CD4-positive, alpha-beta T cell treated with Interleukin-21 for 1 hour (primary cell): ENCODE measurements at places on chromosomes 12 and 14.
A peak's percentile ranks its signal among the peaks of the same experiment; 100 is the strongest.

- DNase-seq = no peak
Measured at GRCh38 chr12:27488479-27488878, 35.5 kb upstream of the PPFIBP1 start.

DNA sequence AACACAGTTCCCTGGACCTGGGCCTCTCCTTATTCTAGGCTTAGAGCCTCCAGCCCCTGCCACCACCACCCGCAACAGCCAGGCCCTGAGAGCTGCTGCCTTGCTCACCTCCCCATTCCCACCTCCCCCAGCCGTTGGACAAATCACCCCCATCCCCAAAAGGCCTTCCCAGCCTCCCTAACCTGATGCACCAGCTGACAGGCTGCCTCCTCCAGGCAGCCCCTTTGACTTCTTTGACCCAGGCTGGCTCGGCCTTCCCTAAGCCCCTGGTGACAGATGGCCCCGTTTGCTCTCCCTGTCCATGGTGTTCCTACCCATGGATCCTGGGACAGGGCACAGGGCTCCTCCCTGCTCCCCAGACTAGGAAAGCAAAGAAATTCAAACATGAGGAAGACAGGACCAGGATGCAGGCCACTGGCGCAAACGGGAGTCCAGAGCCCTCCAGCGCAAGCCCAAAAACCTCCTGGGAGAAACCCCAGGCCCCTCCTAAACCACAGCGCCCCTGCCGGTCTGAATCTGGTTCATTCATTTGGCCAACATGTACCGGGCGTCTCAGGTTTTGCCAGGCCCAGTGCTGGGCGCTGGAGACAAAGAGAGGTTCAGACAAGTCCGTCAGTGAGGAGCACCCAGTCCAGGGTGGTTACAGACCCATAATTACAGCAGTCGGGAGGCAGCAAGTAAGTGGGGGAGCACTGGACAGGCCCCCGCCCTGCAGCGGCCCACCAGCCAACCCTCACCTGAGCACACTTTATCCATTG lies 2.4 kb downstream of the AKT1 start:
- DNase-seq = no peak

DNA sequence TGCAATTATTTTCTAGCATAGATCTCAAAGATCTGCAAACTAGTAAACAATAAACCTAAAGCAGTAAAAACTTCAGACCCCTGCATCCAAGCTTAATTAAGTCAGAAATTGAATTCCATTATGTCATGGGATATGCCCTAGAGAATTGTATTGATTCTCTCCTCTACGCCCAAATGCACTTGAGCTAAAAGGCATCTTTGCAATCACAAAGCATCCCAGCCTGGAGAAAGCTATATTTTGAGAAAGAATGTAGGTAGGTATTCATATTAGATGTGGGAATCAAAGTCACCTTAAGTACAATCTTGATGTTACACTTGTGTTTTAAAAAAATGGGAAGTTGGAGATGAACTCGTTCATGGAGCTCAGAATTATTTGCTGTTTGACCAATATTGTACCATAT lies 386.7 kb downstream of the ADAMTS20 start:
- DNase-seq = no peak

DNA sequence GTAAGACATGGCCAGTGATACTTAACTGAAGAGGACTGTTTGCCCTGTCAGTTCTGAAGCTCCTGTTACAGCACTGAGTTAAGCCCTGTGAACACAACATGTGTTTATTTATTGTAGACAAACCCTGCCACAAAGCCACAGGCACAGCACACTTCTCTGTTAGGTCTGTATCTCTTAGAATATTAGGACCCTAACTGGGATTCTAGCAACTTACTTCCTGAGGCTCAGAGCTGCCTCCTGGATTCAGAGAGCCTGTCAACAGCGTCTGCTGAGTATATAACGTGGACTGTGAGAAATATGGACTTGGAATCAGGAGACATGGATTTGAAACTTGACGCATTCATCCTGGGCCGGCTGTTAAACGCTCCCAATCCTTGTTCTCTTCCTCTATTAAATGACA lies 135.0 kb upstream of the HIF1A start:
- no peak for DNase-seq

- DNase-seq = no peak
Measured at GRCh38 chr14:21063479-21063878, 5.9 kb downstream of the RNASE8 start.

GRCh38 chr14:58491593-58491992 lies 64.1 kb downstream of the KIAA0586 start:
- DNase-seq = no peak

- DNase-seq = no peak
Measured at GRCh38 chr14:103739793-103740501, 24.3 kb downstream of the ZFYVE21 start.

DNA sequence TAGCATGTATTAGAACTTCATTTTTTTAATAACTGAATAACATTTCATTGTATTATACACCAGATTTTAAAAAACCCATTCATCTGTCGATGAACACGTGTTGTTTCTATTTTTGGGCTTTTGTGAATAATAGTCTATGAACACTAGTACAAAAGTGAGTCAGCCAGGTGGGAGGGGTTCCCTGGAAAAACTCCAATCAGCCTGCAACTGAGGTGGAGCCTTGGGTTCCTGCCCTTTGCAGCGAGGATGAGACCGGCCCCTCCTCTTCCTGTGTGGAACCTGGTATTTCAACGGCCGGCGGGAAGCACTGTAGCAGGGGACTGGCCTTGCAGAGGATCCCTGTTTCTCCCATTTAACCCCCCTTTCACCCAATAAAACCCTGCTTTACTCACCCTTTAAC lies 56.1 kb downstream of the LMNTD1 start:
- DNase-seq = no peak

DNA sequence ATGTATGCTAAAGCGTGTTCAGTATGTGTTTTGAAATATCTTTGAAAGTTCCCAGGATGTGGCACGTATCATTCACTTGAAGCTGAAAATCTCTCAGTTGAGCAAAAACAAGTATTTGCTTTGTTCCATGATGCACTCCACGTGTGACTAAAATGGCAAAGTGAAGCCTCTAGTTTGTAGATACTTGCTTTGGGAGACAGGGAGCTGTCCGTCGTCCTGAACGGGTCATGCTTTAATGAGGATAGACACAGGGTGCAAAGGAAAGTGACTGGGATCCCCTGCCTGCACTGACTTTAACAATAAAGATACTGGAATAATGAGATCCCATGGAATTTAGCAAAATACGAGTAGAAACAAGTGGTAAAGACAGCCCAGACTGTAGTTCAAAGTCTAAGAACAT lies 991.4 kb downstream of the NRXN3 start:
- DNase-seq = no peak

DNA sequence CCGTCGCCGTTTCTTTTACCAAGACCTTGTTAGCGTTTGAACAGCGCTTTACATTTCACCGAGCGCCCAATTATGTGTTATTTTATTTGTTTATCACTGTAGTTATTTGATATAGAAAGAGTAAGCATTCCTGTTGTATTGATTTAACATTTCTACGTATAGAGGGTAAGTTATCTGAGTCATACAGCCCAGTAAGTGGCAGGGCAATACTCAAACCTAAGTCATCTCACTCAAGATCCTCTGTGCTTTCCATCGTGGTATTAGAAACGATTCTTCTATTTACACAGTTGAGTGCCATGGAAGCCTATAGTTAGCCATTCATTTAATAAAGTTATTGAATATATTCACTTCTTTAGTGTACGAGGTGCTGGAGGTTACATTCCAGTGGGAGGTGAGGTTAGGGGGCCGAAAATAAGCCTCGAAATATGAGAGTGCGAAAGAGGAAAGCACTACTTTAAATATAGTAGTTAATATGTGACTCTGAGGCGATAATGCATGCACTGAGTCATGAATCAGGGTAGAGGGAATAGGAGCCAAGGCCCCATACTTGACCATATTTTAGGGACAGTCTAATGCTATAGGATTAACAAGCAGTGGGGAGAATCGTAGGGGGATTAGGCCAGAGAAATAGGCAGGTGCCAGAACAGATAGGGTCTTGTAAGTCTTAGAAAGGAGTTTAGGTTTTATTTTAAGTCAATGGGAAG lies 629 bp downstream of the RAD51AP1 start:
- no peak for DNase-seq

GRCh38 chr12:30622509-30622908 lies 73.2 kb downstream of the IPO8 start:
- DNase-seq = no peak

GRCh38 chr14:86639666-86640065 lies 1109.7 kb downstream of the FLRT2 start:
- no peak for DNase-seq

DNA sequence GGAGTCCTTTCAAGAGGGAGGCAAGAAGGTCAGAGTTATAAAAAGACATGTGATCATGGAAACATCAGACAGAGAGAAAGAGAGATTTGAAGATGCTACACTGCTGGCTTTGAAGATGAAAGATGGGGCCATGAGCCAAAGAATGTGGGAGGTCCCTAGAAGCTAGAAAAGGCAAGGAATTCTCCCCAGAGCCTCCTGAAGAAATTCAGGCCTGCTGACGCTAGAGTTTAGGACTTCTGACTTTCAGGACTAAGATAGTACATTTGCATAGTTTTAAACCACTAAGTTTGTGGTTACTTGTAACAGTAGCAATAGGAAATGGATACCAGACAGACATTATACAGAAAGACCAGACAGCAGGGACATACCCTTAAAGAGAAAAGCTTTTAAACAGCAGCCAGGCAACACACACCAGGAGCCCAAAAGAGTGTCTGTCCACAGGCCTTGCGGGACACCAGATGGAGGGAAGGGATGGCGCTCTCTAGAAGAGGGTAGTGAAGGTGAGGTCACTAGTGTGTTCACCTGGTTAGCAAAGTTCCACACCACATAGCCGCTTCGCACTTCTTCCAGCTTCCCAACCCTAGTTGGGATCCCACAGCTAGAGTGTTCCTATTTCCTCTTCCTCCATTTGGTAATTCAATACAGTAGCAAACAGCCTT lies 29.7 kb upstream of the CEBPE start:
- no peak for DNase-seq

DNA sequence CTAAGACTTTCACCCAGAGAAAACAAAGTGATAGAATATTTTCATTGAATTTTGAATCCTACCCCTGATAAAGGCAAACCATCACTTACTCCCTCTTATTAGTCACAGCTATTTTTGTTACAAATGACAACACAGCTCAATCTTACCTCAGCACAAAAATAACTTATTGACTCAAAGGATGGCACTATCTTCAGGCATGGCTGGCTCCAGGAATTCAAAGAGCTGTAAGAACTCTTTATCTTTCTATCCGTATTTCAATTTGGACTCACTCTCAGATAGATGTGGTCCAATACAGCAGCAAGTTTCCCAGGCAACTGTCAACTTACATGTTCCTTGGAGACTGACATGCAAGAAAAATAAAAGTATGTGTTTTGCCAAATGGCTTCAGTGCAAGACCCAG lies 709.4 kb upstream of the MDGA2 start:
- DNase-seq = no peak

GRCh38 chr12:54068418-54069070 lies 14.9 kb downstream of the HOXC4 start:
- no peak for DNase-seq

- no peak for DNase-seq
Measured at GRCh38 chr12:20475542-20475941, 107.2 kb downstream of the PDE3A start.

DNA sequence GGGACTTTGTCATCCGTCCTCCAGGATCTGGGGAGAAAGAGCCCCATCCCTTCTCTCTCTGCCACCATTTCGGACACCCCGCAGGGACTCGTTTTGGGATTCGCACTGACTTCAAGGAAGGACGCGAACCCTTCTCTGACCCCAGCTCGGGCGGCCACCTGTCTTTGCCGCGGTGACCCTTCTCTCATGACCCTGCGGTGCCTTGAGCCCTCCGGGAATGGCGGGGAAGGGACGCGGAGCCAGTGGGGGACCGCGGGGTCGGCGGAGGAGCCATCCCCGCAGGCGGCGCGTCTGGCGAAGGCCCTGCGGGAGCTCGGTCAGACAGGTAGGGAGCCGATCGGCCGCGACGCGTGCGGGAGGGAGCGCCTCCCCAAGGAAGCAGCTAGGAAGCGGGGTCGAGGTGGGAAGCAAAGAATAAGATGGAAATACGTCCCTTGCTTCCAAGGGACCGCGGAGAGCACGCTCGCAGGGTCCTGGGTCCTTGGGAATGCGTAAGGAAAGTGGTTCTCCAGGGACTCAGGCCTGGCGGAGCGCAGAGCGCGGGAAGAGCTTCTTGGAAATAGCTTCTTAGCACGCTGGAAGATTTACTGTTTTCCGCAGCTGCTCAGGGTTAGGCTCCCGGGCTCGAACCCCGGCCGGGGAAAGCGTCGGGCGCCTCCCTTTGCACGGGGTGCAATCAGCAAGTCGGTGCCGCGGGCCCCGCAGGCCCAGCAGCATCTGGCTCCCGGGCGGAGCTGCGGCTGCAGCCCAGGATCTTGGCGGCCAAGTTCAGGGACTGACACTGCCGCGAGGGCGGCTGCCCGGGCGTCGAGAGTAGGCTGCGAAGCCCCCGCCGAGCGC lies 457 bp downstream of the SOCS2 start:
- no peak for DNase-seq

GRCh38 chr14:71166180-71166837 lies 259.1 kb downstream of the PCNX1 start:
- DNase-seq = no peak

GRCh38 chr12:62258941-62259630 lies 1.1 kb upstream of the USP15 start:
- peak; percentile 53 for DNase-seq

- no peak for DNase-seq
Measured at GRCh38 chr14:80718940-80719339, 222.6 kb downstream of the CEP128 start.

DNA sequence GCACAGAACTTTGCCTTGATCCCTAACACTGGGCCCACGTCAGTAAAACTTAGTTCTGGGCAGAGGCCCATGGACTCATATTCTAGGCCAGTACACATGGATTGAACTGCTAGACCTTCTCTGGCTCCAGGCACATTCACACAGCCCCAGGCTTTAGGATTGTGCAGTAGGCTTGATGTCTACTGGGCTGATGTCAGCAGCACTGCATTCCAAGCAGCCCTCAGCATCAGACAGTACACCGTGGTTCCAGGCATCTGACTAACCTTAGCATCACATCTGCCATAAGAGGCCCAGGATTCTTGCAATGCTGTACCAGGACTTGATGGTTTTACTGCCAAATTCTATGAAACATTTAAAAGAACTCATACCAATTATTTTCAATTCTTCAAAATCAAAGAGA lies 301.9 kb downstream of the CCER1 start:
- DNase-seq = no peak

GRCh38 chr14:72745546-72745945 lies 148.4 kb downstream of the DPF3 start:
- no peak for DNase-seq

DNA sequence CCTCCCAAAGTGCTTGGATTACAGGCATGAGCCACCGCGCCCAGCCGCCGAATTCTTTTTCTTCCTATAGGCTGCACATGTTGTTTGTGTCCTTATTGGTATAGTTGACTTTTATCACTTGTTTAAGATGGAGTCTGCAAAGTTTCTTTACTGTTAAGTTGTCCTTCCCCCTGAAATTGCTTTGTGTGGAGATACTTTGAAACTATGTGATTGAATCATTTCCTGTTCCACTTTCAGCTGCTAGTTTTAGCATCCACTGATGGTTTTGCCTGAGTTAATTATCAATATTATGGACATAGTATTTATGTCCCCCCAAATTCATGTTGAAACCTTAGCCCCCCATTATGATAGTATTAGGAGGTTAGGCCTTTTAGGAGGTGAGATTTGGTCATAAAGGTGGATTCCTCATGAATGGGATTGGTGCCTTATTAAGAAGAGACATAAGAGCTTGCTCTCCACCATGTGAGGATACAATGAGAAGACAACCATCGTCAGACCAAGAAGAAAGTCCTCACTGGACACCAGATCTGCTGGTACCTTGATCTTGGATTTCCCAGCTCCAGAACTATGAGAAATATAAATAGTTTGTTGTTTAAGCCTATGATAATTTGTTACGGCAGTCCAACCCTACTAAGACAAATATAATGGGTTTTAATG lies 34.9 kb downstream of the PPHLN1 start:
- no peak for DNase-seq

- no peak for DNase-seq
Measured at GRCh38 chr14:32512813-32513212, 183.7 kb downstream of the AKAP6 start.
